ENCODE measurements at places on chromosomes 16 and 17.

DNA sequence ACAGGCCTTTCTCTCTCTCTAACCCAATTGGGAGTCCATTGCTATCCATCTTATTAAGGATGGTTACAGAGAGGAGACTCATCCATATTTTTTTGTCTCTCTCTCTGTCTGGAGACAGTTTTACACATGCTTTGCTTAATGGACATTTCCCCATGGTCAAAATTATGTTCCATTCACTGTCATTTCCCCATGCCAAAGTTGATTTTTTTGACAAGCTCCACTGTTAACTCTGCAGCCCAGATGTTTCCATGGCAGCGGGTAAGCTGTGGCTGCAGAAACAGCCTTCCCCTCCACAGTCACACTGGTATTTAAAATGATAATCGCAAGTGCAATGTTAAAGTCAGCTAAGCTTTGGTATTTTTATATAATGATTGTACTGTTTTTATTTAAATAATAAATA lies 63.9 kb upstream of the HLF start:
- DNase-seq = no peak

DNA sequence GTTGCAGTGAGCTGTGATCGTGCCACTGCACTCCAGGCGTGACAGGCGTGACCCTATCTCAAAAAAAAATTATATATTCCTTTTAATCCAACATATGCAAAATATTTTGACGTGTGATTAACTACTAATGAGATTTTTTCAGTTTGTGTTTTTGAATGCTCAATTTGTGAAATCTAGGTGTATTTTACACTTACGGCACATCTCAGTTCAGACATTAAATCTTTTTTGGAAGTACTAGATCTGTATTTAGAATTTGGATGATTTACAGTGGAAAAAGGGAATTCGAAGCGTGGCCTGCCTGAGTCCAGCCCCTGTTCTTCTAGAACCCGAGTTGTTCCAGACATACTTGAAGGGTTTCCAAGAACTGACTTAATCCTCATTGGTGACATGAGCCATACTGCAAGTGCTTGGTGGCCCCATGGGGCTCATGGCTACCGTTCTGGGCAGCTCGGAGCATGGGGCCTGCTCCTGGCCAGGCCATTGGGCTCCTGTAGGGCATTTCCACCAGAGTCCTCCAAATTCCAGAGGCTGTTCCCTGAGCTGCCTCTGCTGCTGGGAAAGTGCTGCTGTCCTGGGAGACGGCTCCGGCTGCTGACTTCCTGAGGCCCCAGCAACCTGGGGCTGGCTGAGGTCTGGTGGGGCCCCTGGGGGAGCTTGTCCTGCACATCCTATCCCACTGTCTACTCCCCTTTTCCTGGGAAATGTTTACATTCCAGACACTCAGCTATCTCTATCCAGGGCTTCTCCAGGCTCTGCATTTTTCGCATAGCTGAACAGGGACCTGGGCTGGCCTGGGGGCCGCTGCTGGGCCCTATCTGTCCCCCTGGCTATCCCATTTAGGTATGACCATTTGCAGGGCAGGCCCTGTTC lies 27.2 kb downstream of the LLGL2 start:
- no peak for DNase-seq

GRCh38 chr17:67993998-67994361 lies 2.3 kb downstream of the C17orf58 start:
- DNase-seq = no peak

DNA sequence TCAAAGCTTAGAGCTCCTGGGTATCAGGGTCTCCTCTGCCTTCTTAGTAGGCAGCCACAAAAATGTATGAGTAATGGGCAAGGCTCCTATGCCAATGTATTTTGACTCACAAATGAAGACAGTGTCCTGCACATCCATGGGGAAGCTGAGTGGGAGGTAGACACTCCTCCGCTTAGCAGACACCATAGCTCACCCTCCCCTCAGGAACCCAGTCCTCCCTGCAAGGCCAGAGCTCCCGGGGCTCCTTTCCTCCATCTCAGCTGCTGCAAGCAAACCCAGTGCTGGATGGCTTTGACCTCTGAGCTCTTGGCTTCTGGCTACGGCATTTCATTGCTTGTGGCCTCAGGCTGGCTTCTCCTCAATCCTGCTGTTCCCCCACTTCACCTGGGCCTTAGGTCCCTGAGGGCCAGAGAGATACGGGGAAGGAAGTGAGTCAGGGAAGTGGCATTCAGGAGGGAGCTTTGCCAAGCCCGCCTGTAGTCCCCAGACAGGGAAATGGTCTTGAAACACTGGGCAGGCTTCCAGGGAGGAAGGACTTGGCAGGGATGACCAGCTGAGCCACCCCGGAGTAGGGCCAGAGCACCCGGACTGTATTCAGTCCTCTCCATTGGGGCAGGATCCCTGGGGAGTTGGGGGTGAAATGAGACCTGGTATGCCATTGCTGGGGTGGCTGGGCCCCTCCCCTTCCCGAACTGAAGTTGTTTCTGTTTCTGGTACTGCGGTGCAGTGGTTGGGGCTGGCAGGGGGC lies 4.5 kb downstream of the ABCC3 start:
- peak; percentile 98 for DNase-seq

DNA sequence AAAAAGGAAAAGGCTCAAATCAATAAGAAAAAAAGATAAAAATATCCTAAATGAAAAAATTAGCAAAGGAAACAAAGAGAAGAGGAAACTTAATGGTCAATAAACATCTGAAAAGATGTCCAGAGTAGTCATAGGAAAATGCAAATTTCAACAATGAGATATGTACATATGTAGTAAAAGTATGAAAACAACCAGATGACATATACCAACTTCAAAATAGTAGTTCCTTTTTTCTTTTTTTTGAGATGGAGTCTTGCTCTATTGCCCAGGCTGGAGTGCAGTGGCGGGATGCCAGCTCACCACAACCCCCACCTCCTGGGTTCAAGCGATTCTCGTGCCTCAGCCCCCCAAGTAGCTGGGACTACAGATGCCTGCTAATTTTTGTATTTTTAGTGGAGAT lies 21.7 kb upstream of the NFAT5 start:
- no peak for DNase-seq

GRCh38 chr17:47687328-47687690 lies 6.7 kb upstream of the TBKBP1 start:
- no peak for DNase-seq

- no peak for DNase-seq
These were observed 46.2 kb upstream of the HOXB9 start for GRCh38 chr17:48672340-48672739.

GRCh38 chr17:83024218-83024971 lies 55.0 kb upstream of the METRNL start:
- DNase-seq = no peak

DNA sequence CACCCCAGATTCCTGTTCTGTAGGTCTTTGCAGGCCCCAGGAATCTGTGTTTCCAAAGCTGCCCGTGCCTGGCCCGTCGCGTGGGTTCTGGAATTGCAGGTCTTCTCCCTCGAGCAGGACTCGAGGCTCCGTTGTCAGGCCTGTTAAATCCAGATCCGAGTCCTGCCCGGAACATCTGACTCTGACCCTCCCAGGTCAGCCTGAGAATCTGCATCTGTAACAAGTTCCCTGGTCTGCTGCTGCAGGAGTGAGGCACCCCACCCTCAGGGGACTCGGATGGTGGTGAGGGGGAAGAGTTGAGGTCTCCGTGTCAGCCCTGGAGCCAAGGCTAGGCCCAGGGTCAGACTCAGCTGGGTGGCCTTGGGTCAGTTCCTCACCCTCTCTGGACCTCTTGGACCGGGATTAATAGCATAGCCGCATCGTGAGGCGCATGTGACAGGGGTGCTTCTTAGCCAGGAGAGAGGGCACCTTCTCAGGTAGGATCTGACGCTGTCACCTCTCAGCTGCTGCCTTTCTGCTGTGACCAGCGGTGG lies 8.8 kb downstream of the SPIRE2 start:
- DNase-seq = no peak

GRCh38 chr16:87180069-87180468 lies 137.1 kb downstream of the C16orf95 start:
- DNase-seq = peak; percentile 41

GRCh38 chr16:58670177-58670576 lies 14.4 kb downstream of the SLC38A7 start:
- no peak for DNase-seq

Measured in Daoy (cell line).